ENCODE measurements at places on chromosomes 4 and X.

- no peak for DNase-seq
These were observed 82.5 kb downstream of the GPAT3 start for GRCh38 chr4:83618431-83618830.

- no peak for DNase-seq
These were observed 401.5 kb downstream of the PPP3CA start for GRCh38 chr4:100945789-100946188.

GRCh38 chr4:70997036-70997435, 3.6 kb downstream of the DCK start:
- DNase-seq: no peak

DNA sequence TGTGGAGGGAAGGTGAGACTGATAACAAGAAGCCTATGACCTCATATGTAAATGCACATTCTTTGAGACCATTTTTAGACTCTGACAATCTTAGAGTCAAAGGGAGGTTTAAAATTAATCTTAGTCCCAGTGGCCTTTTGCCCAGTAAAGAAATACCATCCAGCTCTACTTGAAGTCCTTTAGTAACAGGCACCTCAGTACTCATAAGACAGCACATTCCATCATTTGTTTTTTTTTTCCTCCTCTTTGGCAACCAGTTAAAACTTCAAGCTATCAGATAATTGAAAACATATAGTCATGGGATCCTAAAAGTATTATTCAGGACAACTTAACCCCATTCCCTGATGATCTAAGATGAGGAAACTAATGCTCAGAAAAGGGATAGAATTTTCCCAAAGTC, 4.6 kb downstream of the EDA2R start:
- DNase-seq: no peak

GRCh38 chrX:68853665-68854251, 24.9 kb downstream of the EFNB1 start:
- DNase-seq: no peak

DNA sequence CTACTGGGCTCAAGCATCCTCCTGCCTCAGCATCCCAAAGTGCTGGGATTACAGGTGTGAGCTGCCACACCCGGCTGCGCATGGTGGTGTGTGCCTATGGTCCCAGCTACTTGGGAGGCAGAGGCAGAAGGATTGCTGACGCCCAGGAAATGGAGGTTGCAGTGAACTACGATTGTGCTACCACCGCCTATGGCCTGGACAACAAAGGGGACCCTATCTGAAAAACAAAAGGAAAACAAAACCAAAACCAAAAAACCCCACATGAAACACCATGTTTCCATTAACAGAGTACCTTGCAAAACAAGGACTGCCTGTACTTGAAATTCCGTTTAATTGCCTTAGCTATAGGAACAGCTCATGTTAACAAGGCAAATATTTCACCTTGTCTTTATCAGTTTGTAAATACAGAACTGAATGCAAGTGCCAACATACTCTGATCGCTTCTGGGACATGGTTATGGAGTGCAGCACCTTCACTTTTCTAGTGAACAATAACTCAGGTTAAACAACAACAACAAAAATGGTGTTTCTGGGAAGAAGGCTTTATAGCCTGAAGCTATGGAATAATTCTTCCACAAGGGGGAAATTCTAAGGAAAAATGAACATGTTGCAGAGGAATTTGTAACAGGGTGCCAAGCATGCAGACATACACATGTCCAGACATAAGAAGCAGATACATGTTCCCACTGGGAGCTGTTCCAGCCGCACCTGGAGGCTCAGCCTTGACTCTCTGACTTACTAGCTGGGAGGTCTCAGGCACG, 73.2 kb upstream of the STS start:
- peak; percentile 26 for DNase-seq

DNA sequence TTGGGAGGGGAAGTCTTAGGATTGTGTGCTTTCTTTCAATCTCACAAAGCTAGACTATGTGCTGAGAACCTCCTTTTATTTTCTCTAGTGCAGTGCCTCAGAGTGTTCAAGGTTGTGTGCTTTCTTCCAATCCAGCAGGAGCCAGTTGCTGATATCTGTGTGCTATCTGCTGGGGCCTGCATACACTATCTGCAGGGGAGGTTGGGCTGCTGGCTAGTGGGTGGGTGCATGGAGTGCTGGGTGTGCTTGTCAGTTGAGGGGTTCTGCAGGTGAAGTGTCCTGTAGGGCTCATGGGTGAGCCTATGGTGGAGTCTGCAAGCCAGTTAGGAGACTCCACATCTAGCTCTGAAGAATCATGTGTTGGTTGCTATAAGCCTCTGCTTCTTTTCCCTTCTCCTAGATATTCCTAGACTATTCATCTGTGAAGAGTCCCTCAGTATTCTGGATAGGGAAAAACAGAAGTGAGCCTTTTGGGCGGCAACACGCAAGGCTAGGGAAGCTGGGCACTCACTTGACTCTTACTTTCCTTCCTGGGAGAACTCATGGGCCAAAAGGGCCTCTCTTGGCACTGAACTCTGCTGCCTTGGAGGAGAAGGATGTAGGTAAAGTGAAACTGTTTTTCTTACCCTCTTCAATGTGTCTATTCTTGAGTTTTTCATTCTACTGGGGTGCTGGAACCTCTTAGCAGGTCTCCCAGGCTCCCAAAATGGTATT, 8.0 kb upstream of the CISD2 start:
- DNase-seq: no peak

DNA sequence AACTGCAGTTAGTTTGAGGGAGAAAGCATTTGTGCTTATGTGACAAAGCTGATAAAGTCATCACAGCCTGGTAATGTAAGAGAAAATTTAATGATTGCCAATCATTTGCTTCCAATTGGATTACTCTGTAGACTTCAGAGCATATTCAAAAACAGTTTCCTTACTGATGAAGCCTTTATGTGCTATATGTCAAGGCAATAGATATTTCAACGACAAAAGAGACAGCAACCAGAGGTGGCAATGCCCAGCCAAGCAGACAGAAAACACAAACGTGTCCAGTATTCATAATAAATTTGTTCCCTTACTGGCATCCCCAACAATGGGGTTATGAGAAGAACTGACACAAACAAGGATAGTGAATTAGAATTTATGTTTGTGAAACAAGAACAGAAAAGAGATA, 1840.3 kb upstream of the PCDH7 start:
- DNase-seq: no peak

DNA sequence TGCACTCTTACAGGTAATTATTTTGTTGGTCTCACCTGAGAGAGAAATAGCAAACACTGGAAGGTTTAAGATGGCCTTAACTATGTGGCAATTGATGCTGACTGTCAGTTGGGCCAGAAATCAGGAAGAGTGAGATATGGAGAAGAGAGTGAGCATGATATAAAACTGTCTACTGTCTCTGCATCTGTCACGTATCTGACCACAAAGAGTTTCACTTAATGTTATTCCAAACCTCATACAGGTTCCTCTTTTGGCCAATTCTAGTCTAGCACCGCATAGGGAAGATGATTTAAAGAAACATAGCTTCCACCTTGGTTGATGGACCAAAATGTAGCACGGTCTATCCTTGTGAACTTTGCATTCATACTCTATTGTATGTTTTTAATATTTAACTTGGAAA, 381.0 kb upstream of the BOD1L1 start:
- DNase-seq: no peak

GRCh38 chr4:102139132-102139573, 206.1 kb downstream of the SLC39A8 start:
- DNase-seq: no peak

- no peak for DNase-seq
These were observed 78.7 kb downstream of the LNX1 start for GRCh38 chr4:53512608-53513007.

DNA sequence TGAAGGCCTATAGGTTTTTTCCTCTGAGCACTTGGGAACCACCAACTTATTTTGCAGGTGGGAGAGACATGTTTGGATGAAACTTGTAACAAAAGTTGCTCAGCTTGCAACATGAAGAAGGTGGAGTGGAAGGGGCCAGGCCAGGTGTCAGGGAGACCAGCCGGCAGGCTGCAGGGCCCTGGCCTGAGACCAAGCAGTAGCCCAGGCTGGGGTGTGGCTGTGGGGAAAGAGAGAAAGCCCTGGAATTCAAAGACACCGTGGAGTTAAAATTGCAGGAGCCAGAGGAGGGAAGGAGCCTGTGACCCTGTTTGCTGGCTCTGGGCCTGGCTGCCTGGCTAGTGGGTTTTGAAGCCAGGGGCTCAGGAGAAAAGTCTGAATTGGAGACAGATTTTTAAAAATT, 43.4 kb downstream of the EFNB1 start:
- DNase-seq: no peak

DNA sequence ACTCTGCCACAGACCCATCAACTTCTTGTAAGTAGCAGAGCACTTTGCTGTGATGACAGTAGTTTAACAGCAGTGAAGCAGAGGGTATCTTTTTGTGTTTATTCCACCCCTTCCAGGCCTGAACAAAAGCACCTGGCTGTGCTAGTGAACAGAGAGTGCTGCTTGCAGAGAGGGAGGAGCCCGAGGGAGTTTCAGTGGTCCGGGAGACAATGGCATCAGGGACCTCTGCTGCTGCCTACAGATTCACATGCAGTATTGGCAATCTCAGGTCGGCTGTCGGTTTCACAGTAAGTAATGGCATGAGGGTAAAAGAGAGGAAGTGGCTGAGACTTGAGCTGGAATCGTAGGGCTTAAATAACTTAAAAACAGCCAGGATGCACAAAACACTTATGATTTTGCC, 755.8 kb downstream of the RPA4 start:
- DNase-seq: no peak

GRCh38 chr4:122584519-122584918, 36.3 kb downstream of the IL21 start:
- peak; percentile 11 for DNase-seq

DNA sequence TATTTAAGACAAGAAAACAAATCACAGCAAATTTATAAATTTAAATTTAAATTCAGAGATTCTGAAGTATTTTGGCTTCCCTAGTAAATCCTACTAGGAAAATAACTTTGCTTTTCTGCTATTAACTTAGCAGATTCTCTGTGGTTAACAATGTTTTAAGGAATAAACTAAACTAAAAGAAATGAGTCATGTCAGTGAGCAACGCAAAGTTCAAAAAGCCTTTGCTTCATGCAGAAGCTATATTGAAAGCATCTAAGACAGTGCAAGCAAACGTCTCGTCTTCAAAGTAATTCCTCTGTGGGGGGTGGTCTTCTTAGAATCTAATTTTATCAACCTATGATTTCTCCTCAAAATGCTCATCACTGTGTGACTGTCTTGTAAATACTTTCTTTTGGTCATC, 30.1 kb downstream of the GABRB1 start:
- DNase-seq: no peak

DNA sequence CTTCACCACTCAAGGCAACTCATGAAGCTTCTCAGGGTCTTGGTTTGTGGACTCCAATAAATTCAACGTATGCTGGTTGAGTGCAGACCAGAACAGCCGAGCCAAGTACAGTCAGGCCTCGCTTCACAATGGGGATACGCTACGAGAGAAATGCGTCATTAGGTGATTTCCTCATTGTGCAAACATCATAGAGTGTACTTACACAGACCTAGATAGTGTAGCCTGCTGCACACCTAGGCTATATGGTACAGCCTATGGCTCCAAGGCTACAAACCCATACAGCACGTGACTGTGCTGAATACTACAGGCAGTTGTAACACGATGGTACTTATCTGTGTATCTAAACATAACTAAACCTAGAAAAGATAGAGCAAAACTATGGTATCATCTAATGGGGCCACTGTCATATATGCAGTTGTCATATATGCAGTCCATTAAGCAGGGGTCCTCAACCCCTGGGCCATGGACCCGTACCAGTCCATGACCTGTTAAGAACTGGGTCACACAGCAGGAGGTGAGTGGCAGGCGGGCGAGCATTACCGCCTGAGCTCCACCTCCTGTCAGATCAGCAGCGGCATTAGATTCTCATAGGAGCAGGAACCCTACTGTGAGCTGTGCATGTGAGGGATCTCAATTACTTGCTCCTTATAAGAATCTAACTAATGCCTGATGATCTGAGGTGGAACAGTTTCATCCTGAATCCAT, 31.5 kb downstream of the RTL5 start:
- no peak for DNase-seq

- no peak for DNase-seq
These were observed 919.6 kb upstream of the DIAPH2 start for GRCh38 chrX:95764972-95765451.

DNA sequence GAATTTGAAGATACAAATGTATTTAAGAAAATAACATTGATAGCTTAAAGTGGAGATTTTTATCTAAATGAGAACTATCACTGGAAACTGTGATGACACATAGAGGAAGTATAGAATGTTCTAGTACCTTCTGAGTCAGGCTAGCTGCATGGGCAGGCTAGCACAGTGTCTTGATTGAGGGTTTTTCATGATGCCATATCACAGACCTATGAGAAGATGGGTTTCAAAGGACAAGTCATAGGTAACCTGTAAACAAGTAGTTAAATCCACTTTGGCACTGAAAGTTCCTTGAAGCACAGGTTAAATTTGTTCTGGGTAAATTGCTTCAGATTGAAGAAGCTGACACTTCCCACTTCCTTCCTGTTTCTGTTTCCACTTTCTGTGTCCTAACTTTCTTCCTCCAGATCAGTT, 48.2 kb upstream of the CDKN2AIP start:
- DNase-seq: no peak

GRCh38 chr4:82044141-82044993, 329.4 kb downstream of the HNRNPD start:
- no peak for DNase-seq

DNA sequence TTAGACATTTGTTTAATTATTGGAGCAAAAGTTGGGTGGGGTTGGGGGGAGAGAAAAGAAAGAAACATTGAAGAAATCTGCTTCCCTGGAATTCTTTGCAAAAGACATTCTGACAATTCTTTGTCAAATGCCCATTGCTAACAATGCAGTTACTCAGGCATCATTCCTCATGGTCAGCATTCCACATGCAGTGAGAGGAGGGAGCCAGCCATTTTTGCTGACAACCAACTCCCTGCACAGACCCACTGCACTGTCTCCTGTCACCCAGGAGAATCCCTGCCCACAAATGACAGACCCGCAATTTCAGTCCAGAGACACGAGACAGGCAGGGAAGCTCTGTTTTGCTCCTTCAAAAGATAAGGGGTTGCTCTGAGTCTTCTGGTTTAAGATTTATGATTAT, 985.1 kb upstream of the SLIT2 start:
- no peak for DNase-seq

DNA sequence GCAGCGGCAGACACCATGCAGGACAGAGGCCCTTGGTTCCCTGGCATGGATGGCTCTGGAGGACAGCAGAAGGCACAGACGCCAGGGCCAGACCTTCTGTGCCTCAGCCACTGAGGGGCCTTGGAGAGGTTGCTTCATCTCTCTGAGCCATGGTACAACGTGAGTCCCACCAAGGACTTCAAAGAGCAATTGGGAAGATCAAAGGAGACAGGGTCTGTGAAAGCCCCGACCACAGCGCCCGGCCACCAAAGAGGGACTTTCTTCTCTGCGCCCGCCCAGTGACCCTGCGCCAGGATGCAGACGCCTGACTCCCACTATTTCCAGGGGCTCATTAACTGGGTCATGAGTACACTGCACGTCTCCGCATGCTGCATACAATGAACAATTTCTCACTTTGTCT, 174.0 kb downstream of the AFAP1 start:
- no peak for DNase-seq

DNA sequence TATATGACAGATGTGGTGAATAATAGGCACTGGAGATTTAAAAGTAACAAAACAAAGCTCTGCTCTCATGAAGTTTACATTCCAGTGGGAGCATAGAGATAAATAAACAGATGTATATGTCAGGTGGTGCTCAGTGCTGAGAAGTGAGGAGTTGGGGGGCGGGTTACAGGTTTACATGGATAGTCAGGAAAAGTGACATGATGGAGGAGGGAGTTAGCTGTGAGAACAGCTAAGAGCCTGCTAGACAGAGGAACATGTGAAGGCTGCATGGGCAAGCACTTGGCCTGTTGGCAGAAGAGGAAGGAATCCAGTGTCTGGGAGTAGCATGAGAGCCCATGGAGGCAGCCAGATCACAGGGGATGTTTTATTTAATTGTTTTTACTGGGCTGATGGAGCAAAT, 10.2 kb upstream of the TMEM156 start:
- DNase-seq: no peak

Measured in activated CD4-positive, alpha-beta T cell treated with anti-CD3 and anti-CD28 coated beads, Interleukin-2, amount 10 ng/mL, durations not matched to agents 7 days and 5 days (primary cell).